ENCODE measurements at places on chromosomes 7 and 10.

DNA sequence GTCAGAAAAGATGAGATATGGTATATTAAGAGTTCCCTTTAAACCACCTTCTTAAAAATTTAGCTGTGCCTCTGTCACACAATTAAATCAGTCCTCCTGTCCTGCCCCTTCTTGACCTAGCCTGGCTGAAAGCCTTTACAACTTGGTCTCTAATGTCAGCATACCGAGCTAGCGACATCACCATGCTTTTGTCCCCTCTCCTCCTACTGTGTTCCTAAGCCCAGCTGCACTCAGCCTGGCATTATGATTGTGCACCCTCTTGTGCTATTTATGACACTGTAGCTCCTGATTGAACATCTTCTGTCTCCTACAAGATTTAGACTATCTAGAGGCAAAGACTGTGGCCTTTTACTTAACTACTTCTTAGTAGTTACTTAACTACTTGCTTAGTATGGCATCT, 29.2 kb downstream of the TDRD1 start:
- no peak for DNase-seq

DNA sequence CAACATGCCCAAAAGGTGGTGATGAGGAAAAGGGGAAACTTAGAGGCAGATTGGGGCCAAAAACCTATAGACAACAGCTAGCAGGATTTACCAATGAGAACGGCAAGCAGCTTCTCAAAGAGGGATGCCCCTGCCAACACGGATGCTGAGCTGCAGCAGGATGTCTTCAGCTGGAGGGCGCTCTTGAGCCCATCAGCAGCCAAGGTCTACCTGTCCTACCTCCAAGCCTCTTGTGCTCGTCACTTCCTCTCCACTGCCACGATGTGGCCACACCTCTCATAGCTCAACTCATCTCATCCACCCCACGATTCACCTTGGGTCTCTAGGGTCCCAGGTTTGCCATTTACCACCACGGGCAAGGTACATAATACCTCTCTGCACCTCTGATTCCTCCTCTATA, 36.5 kb downstream of the DLG5 start:
- no peak for DNase-seq

DNA sequence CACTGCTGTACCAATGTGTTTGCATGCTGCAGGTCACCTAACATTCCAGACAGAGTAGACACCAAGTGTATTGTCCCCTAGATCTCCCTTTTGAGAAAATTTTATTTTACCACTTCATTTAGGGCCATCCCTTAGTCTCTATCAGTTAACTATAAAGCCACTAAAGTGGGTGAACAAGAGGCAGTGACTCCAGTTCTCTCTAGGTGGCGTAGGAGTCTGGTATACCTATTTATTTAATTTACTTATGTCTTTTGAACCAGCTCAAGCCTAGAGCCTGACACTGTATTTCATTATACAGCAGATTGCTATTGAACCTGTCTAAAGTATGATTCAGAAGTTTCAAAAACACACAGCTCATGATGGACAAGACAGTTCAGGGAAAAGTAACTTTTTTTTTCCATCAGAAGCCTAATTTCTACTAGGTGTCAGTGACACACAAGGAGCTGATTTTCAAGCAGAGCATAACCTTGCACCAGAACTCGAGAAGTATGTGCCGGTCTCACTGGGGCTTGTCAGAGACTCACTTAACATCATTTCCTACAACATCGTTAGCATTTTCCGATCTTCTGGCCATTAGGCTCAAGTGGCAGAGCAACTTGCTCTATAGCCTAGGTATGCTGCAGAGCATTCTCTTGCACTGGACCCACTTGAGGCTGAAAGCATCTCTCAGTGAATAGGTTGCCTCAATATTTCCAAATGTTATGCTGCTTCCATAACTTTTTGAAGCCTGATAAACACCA, 175.4 kb downstream of the CDC14C start:
- DNase-seq, result no peak

DNA sequence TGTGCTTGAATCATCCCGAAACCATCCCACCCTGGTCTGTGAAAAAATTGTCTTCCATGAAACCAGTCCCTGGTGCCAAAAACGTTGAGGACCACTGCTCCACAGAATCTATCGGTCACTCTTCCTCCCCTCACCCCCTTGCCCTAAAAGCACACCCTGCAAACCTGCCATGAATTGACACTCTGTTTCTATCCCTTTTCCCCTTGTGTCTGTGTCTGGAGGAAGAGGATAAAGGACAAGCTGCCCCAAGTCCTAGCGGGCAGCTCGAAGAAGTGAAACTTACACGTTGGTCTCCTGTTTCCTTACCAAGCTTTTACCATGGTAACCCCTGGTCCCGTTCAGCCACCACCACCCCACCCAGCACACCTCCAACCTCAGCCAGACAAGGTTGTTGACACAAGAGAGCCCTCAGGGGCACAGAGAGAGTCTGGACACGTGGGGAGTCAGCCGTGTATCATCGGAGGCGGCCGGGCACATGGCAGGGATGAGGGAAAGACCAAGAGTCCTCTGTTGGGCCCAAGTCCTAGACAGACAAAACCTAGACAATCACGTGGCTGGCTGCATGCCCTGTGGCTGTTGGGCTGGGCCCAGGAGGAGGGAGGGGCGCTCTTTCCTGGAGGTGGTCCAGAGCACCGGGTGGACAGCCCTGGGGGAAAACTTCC, 784 bp upstream of the SERPINE1 start:
- no peak for DNase-seq

GRCh38 chr7:81036871-81037270, 118.0 kb upstream of the SEMA3C start:
- no peak for DNase-seq

DNA sequence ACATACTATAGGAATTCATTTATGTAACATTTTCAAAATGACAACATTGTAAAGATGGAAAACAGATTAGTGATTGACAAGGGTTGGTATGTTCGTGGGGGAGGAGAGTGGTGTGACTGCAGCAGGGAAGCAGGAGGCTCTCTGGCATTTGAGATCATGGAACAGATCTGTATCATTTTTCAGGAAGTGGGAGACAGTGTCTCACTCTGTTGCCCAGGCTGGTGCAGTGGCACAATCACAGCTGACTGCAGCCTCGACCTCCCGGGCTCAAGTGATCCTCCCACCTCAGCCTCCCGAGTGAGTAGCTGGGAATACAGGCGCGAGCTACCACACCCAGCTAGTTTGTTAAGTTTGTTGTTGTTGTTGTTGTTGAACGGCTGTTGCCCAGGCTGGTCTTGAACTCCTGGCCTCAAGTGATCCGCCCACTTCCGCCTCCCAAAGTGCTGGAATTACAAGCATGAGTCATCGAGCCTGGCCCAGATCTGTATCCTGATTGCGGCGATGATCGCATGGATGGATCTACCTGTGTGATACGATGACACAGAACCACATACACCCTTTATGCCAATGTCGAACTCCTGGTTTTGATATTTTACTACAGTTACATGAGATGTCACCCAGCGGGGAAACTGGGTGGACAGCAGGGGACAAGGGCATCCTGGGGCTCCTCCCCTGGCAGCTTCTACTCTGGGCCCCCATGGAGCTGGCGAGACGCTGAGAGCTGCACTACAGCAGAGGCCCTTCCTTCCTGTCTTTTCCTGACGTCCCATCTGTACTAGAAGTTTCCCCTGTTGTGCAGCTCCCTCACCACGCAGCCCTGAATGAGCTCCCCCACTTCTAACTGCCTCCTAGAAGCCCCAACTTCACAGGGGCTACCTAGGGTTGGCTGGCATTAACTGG, 12.3 kb upstream of the CYTH3 start:
- no peak for DNase-seq

- DNase-seq, result no peak
Measured at GRCh38 chr7:101823096-101823495, 5.7 kb downstream of the CUX1 start.

DNA sequence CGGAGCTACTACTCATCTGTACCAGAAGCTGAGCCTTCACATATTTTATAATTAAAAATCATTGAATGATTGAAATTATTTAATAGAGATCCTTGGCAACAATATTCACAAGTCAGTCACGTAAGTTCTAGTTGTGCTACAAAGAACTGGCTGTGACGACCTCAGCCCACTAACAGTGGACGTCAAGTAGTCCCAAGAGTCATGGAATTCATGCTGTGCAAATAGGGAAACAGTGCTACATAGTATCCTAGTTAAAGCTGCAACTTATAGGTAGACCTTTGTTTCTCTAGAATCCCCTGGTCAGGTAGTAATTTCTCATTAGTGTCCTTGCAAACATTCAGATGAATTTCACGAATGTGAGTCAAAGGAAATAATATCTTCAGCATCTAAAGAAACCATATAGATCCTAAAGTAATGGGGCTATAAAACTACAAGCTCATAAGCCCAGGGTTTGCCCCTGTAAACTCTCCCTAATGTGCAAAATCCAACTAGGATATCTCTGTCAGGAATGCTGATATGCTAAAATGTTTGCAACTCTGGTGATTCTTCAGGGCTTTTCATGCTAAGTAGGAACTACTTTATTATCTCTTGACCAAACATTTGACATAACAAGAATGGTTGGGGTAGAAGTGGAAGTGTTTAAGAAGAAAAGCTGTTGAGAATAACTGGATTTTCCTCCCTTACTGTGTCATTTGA, 31.2 kb downstream of the CFAP69 start:
- DNase-seq, result no peak

GRCh38 chr10:110773693-110774068, 98.0 kb upstream of the PDCD4 start:
- no peak for DNase-seq

- DNase-seq, result no peak
Measured at GRCh38 chr10:68792115-68792514, 35.2 kb upstream of the STOX1 start.

DNA sequence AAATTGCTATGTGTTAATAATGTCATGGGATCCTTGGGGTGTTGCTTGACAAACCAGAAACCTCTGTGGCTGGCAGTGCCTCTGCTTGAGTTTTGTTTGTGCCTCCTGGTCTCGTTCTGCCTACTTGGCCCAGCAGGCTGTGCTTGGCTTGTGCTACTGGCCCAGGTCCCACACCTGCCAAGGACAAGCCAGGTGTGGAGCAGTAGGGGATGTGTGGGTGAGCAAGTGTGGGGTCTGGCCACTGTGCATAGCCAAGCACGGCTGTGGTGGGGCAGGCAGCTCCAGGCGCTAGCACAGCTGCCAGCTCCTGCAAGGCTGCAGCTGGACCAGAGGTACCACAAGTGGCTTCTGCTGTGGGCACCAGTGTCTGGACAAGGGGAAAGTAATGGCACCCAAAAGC, 149.6 kb upstream of the HGF start:
- DNase-seq, result no peak

- DNase-seq, result no peak
Measured at GRCh38 chr7:45384499-45384898, 189.7 kb upstream of the ADCY1 start.

GRCh38 chr7:148144827-148145226, 445.7 kb upstream of the C7orf33 start:
- DNase-seq, result no peak

DNA sequence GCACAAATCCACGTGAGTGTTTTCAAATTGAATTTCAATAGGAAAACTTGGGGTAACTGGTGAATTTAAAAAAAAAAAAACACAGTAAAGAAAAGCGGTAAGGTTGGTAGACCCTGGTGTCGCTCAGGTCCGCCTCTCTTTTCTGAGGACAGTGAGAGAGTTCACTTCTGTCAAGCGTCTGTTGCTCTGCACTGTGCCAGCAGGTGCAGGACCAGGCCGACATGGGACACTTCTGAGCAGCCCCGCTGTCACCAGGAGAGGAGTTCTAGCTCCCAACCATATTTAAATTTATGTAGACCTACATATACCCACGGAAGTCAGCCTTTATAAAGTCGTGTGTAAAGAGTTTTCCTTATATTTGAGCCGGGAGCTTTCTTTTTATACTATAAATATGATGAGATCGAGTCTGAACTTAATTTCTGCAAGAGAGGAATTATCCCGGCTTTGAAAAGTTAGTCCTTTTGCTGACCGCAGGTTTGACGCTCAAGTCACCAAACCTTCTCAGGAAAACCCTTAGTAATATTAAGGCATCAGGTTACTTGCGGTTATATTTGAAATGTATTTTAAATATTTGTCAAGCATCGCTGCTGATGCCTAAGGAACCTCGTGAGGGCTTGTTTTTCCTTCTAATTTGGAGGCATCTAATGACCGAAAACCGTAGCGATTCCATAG, 531 bp downstream of the IKZF1 start:
- no peak for DNase-seq

GRCh38 chr10:23338155-23338828, 6.3 kb downstream of the C10orf67 start:
- DNase-seq, result no peak

DNA sequence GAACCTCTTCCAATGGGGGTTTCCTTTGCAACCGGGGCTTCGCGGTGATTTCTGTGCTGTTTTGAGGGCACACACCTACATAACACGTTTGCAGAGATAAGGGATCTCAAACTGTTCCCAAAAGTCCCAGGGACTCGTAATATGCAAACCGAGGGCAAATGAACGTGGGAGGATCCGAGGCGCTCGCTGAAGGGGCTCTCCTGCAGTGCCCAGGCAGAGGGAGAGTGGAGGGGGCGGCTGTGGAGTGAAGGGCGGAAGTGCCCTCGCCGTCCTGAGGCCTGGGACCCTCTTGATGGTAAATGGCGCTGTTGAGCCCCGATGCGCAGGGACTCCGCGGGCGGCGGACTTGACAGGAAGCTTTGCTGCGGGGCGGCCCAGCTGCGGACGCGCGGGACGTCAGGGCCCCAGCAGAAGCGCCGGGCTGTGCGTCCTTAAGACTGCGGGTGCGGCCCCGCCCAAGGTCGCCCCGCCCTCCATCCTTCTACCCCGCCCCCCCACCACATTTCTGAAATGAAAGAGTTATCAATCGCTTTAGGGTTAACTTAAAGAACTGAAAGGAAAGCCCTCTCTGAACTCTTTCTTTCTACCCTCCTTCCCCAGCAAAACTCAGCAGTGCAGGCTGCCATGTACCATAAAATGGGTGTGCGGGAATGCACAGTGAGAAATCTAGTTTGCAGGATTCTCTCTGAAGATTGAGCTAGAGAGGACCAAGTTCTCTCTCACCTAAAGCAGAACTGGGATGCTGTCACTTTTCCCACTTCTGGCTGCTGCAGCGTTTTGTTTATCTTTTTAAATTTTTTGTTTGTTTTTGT, 151.8 kb upstream of the YAE1 start:
- no peak for DNase-seq

DNA sequence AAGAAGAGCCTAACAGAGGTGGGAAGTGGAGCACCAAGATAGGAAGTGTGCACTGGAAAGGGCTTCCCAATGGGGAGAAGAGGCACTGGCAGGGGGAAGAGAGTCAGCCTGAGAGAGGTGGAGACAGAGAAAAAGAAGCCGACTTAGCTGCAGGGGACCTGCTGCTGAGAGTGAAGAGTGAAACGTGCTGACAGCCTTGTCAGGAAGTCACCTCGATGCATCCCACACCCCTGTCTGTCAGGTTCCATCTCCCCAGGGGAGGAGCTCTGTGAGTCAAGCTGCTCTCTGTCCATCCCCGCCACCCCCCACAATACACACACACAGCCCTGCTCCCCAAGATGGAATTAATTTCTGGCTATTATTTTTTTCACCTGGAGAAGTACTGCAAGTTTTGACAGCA, 14.0 kb downstream of the KAZALD1 start:
- DNase-seq, result no peak

- no peak for DNase-seq
Measured at GRCh38 chr10:8498290-8498689, 443.8 kb downstream of the GATA3 start.

Data from AG09309 (cell line).